SJSA1 (cell line): ENCODE measurements at places on chromosomes 11 and 22.

DNA sequence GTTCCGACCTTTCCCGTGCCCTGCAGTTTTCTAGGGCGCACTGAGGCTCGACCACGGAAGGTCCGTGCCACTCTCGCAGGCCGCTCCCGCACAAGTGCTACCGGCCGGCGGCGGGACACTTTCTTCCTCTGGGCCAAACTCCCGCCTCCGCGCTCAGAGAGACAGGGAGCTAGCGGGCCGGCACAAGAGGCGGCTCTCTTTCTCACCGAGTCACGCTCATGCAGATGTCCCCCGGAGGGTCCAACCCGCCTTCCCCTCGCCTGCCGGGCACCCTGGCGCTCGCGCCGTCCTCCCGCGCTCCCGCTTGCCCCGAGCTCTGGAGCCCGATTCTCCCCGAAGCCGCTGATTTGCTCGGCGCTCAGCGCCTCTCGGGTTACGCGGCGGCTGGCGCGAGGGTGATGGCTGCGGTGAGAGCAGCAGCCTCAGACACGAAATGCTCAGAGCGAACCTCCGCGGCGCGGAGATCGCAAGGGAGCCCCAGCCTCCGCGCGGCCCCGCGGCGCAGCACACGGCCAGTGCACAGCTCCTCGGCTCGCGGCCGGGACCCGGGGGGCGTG, 1.0 kb downstream of the LMO1 start:
- DNase-seq: peak; percentile 20

DNA sequence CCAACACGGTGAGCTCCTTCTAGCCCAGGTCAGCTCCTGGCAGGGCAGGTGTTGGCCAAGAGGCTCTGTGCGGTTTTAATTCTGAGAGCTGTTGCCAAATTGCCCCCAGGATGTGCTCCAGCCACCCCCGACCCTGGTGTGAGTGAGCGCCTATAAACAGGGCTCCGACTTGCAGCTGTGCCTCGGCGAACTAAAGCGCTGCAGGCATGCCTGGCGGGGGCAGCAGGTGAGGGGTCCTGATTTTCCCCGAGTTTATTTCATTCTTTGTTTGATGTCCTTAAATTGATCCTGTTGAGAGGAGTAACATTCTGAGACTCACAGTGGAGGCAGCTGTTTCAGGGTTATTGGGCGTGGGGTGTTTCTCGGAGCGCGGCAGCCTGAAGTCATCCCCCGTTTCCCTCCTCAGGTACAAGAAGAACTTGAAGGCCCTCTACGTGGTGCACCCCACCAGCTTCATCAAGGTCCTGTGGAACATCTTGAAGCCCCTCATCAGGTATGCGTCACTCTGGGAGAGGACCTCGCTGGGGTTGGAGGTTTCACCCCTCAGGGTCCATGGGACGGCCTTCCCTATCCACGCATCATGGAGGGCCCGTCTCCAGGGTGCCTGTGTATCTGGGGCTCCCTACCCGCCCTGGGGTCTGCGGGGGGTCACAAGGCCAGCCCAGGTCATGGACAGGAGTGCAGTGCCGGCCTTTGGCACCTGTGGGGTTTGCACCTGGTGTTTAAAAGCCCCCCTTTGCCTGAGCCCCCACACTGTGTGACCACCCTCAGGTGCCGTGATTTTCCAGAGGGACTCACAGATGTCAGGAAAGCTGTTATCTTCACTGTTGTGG, 62.1 kb downstream of the ARHGAP8 start:
- DNase-seq: no peak

DNA sequence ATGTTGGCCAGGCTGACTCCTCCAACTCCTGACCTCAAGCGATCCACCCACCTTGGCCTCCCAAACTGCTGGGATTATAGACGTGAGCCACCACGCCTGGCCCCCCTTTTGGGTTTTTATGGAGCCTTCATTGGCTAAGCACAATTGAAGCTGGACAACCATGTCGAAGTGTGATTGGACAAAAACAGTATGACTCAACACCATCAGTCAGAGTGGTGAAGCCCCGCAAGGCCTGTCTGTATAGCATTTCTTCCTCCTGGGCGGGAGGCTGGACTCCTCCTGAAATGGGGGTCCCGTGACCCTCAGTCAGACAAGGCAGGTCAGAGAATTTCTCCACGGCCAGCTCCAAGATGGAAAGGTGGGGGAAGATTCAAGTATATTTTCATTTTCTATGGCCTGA, 3.1 kb upstream of the PARVB start:
- DNase-seq: no peak

GRCh38 chr22:23763579-23763945, 772 bp downstream of the C22orf15 start:
- no peak for DNase-seq

- no peak for DNase-seq
These were observed 54.4 kb upstream of the GRK2 start for GRCh38 chr11:67211656-67212436.

GRCh38 chr22:17235149-17235655, 16.0 kb upstream of the ADA2 start:
- DNase-seq: no peak

GRCh38 chr11:111445586-111445985, 66.5 kb upstream of the POU2AF1 start:
- DNase-seq: no peak

DNA sequence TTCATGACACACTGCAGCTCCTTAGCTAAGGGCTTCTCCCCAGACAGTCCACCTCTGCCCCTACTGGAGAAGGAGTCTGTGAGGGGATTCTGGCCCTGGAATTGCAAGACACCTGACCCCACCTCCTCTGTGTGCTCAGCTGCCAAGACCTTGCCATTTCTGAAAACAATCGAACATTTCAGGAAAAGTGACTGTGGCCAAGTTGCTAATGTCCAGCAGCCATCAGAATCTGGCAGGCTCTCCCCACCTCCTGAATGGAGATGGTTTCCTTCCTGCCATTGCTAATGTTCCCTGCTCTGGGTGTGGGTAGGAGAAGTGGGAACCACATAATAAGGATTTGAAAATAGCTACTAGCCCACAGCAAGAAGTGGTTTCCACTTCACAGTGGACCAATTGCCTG, 127.2 kb upstream of the ALX4 start:
- no peak for DNase-seq

GRCh38 chr11:33696411-33696810, 4.2 kb downstream of the C11orf91 start:
- DNase-seq: no peak

DNA sequence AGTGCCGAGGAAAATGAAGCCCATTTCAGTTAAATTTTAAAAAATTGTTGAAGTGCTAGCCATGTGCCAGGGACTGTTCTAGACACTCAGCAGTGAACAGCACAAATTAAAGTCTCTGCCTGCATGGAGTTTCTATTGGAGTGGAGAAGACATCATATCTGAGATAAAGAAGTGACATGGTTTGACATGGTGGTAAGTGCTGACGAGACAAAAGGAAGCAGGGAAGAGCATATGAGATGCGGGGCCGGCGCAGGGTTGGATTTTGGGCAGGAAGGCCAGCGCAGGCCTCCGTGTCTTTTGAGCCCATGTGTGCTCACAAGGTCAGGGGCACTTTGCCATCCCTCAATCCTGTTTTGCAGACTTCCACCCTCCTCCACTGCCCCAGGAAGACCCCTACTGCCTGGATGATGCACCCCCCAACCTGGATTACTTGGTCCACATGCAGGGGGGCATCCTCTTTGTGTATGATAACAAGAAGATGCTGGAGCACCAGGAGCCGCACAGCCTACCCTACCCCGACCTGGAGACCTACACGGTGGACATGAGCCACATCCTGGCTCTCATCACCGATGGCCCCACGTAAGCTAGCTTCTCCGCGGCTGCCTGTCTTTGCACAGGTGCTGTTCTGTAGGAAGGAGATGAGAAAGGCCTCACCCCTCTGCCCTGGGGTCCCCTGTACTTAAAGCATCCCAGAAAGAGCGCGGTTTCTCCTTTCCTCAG, 29.6 kb downstream of the AMPD3 start:
- no peak for DNase-seq

GRCh38 chr11:134447696-134448095, 35.7 kb upstream of the B3GAT1 start:
- DNase-seq: no peak

- peak; percentile 17 for DNase-seq
These were observed 13.0 kb downstream of the GALNT18 start for GRCh38 chr11:11608783-11609232.
